ENCODE measurements at places on chromosomes 2 and 18.

DNA sequence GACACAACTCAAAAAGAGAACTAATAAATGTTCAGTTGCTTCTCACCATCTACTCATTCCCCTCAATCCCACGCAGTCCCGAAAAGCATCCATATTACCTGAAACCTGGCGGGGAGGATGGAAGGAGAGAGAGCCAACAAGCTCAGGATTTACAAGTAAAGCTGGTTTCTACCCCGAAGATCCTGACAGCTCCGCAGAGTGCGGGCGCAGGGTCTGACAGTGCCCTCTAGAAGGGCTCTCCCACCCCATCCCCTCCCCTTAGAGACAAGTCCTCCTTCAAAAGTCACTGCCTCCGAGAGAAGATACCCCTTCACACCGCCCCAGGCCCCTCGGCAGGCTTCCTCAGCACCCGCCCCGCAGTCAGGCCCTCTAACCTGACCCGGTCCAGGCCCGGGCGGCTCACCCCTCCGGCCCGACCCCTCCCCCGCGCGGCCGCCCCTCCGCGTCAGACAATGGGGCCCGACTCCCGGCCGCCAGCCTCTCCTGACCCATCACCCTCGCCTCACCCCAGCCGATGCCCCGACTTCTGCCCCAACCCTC, 550 bp downstream of the RAB1A start:
- DNase-seq = peak; percentile 19

DNA sequence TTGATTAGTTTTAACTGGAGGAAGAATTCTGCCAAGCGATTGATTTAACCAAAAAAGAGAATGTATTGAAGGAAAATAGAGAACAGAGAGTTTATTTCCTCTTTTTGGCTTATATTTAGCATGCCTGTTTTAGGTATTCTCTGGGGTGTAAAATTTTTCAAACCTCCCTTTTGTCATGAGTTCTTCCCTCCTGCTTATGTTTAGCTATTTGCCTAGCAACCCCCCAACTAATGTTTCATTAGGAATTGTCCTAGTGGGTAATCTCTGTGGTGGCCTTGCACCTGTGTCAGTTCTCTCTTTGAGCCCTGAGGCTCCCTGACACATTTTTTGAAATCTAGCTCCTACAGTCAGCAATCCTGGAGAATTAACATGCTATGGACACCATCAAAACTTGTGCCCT, 12.5 kb upstream of the REG1B start:
- DNase-seq = no peak

GRCh38 chr2:227057060-227057459, 106.9 kb downstream of the COL4A4 start:
- DNase-seq = peak; percentile 2

GRCh38 chr2:237061356-237061755, 24.3 kb upstream of the COPS8 start:
- no peak for DNase-seq

DNA sequence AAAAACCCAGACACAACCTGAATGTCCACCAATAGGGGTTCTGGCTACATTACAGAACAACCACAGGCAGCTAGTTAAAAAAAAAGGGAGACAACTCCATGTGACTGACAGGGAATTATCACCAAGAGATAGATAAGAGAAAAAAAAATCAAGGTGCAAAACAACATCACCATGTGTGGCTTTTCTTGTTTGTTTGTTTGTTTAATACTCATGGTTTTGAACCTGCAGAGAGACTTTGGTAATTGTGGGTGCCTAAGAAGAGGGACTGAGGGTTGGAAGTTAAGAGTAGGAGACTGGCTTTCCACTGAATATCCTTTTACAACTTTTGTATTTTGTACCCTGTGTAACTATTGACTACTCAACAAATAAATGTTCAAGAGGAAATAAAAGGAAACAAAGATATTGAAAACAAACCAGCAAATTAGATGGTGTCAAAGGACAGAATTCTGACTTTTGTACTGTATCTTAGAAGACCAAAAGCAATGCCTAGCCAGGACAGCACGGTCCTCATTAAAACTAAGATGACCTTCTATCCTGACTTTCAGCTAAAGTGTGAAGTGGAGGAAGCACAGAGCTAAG, 22.5 kb upstream of the DNAJC27 start:
- DNase-seq = no peak

- DNase-seq = no peak
Measured at GRCh38 chr2:141796449-141796848, 334.4 kb downstream of the LRP1B start.

DNA sequence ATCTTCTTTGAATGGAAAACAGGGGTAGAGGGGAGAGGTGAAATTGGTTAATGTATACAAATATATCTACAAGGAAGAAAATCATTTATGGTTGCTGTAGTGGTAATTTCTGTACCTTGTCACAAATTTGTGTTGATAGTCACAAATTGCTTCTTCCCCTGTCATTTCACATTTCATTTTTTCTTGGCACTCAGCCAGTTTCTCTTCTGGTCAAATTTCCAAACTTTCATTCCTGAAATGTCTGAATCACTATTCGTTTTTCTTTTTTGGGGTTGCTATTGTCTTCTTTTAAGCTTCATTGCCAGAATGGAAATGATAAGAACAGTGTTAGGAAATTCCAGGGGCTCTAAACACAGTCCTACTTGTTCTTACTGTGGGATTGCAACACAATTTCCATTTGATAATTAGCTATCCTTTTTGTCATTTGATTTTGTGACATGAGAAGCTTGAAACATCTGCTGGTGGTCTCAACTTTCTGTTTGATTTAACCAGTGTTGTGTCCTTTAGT, 136.0 kb upstream of the GCFC2 start:
- no peak for DNase-seq

- DNase-seq = no peak
Measured at GRCh38 chr2:233422050-233422639, 67.9 kb downstream of the DGKD start.

GRCh38 chr2:187506416-187506815, 47.8 kb downstream of the TFPI start:
- no peak for DNase-seq

DNA sequence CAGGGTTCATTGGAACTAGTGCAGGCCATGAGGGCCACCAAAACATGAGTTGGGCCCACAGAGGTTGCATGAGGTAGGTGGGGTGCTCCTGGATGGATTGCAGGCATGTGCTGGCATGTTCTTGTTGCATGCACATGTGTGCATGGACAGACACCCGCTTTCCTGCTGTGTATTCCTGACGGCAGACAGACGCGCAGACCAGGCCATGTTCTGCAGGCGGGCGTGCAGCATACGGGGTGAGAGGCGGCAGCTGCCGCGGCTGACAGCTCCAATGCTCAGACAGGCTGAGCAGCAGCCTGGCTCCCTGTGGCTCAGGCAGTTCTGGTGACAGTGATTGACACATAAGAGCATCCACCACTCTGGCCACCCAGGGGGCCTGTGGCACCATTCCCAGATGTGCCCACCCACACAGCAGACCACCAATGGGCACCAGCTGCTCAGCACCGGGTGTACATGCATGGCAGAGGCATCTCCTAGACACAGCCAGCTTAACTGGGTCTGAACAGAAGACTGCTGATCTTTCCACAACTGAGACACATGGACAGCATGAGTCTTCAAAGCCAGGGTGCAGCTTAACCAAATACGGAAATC, 21.2 kb downstream of the HS1BP3 start:
- DNase-seq = no peak

DNA sequence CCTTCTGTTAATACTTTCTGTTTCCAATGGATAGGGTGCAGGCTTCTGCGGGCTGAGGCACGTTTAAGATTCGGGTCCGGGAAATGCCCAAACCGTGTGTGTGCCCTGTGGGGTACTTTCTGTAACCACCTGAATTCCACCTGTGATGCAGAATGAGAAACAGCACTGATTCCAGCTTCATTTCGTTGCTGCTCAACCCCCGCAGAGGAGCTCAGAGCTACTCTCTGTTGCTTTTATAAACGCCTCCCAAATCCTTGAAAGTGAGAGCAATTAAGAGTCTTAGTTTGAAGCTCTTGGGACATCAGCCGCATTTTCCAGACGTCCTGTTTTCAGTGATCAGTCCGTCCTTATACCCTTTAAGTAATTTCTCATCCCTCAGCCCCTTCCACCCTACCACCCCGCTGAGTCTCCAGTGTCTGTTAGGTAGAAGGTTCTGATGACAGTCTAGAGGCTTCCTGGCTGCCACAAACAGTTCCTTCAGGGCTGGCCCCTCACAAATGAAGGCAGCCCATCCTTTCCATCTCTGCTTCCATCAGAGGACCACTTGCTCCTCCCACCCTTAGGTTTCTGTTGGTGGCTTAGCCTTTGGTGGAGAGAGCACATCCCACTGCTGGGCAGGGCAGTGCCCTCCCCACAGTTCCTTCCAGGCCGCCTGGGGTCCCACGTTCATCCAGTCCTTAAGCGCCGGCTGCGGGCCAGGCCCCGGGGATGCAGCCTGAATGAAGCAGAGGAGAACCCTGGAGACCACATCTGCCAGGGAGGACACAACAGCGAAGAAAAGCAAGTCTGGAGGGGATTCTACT, 230.1 kb downstream of the SEPTIN10 start:
- DNase-seq = no peak

GRCh38 chr2:234427081-234428061, 69.5 kb downstream of the ARL4C start:
- DNase-seq = no peak

- no peak for DNase-seq
Measured at GRCh38 chr2:162915858-162916257, 77.3 kb upstream of the KCNH7 start.

- DNase-seq = no peak
Measured at GRCh38 chr2:72425996-72426395, 278.3 kb upstream of the CYP26B1 start.

DNA sequence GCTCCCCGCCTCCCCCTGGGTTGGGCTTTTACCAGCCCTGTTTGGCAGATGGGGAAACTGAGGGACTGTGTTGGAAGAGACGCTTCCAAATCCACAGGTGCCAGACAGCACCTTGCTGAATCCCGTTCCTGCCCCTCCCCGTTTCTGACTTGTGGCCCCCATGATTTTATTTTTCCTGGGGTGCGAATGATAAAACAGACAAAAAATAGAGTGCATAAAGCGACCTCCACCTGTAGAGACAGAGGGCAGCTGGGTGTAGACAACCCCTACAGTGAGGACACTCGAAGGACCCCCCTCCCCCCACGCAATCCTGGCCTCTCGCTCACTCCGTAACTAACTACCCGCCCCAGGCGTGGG, 2.2 kb upstream of the CTDSP1 start:
- no peak for DNase-seq

DNA sequence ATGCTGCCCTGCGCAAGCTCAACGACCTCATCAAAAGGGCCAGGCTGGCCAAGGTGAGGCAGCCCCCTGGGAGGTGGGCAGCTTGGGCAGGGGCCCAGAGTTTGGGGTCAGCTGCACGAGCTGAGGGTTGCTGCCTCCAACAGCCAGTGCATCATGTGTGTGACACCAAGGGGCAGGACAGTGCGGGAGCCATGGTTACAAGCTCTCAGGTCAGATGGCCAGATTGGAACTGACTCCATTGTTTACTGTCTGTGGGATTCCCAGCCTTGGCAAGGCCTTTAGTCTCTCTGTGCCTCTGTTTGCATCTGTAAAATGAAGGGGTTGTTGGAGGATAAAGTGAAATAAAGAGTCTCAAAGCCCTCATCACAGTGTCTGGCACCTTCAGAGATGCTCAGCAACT, 26.9 kb downstream of the EHD3 start:
- DNase-seq = no peak

DNA sequence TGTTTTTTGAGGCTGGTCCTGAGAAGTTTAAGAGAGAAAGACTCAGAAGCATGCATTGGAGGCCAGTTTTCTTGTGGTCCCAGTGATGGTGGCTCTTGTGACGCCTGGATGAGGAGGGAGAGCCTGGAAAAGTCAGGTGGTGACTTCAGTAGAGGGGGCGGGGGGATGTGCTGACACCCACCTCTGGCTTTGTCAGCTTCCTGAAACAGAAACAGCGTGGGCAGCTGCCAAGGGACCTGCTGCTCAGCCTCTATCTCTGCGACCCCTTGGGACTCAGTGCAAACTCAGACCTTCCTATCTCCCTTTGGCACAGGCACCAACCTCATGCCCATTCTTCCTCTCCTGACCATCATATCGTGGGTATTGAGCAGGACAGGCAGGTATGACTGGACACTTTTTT, 6.4 kb downstream of the TGFBRAP1 start:
- DNase-seq = no peak

DNA sequence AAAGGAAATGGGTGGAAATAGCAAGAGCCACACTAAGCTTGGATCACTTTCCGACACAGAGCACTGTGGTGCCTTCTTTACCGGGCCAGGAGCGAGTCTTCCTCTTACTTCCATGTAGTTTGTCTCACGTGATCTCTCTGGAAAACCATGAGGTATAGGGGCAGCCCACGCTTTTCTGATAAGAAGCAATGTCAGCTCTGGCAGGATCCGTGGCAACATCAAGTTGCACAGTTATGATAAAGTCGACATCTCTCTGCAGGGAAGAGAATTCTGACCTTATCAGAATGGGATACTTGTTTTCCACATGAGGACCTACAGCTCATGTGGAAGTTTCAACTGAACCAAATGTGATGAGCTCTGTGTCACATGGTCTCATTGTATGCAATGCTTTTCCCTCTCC, 29.5 kb downstream of the MSGN1 start:
- no peak for DNase-seq

- DNase-seq = no peak
Measured at GRCh38 chr18:50439460-50440015, 64.7 kb downstream of the SKA1 start.

DNA sequence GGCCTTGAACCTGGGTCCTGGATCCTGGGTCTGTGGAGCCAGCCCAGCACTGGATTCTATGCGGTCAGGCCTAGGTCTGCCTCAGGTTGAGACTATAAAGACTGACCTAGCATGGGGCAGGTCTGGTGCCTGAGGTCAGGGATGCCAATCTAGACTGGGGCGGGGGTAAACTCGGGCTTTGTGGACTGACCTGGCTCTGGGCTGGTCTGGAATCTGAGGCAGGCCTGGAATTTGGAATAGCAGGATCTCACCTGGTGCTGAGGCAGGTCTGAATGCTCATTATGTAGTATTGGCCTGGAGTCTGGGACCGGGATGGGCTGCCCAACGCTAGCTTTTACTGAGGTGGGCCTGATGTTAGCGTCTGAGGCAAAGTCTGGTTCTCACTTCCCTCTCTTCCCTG, 256.0 kb downstream of the KIAA1328 start:
- no peak for DNase-seq

DNA sequence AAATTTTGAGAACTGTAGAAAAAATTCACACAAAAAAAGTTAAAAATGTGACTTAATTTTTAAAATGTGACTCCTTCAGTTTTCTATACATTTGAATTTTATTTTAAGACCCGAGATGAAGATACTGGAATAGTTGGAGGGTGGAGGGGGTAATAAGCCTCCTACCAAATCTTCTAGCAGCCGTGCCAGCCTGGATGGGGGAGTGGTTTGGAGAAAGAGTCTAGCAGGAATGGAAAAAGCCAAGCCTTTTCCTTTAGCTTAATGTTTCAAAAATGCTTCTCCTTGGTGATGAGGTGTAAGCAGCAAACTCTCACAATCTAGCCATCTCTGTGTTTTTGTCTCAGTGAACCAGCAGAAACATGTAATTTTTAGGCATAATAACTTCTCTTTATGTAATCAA, 14.7 kb downstream of the CASP8 start:
- DNase-seq = no peak

DNA sequence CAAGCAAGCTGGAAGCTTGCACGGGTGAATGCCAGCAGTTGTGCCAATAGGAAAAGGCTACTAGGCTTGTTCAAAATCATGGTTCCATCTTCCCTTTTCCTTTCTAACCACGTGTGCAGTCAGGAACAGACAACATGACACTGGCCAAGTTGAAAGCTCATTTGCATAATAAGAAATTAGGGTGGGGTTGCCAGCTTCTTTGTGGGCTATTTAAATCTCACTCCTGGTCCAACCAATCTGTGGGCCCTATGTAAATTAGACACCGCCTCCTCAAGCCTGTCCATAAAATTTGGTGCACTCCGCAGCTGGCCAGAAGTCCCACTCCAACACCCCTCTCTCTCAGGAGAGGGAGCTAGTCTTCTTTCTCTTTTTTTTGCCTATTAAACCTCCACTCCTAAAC, 1948.4 kb upstream of the PIK3C3 start:
- DNase-seq = peak; percentile 55

Measured in RKO (cell line).